ENCODE measurements at places on chromosomes 6 and 20.

DNA sequence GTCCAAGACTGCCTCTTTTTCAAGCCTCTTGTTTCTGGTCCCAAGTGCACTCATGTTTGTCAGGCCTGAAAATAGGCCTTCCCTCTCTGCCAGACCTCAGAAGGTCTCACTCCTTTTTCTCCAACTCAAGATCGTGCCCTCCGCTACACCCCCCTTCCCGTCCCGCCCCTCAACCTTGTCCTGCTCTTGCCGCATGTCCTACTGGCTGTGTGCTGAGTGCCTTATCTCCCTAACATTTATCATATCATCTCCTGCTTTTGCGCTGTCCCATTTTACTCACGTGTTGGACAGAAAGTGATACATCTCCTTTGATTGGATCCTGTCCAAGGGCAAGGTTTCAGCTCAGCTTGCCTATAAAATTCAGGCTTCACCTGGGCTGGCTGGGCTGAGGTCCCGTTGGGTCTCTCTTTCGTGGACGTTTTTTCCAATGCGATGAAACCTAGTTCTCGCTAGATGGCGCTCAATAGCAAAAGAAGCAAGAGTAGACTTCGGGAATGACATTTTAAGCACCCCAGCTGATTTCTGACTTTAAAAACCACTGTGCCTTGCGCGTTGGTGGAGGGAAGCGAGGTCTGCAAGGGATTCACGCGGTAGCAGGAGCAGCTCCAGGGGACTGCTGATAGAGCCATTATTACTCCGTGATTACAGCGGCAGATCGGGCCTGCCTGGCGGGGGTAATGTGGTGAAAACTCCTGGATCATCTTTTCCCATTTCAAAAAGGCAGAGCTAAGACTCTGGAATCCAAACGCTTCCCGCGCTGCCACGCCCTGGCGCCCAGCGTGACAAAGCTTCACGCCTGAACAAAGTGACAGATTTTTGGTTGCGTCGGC, 137.6 kb downstream of the IMPG1 start:
- DNase-seq: peak; percentile 58

DNA sequence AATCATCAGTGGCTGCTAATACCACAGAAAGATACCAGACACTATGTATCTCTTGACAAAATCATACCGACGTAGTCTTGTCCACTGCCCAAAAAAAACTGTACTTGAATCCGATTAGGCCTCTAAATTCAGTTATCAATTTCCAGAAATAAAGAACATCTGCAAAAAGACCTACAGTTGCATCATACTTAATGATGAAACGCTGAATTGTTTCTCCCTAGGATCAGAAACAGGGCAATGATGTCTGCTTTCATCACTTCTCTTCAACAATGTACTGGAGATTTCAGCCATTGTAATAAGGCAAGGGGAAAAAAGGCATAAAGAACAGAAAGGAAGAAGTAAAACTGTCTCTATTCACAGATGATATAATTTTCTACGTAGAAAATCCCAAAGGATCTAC, 152.0 kb downstream of the TASP1 start:
- no peak for DNase-seq

- DNase-seq: no peak
Observed at GRCh38 chr6:37283671-37284151, 25.8 kb upstream of the TMEM217 start.

- DNase-seq: no peak
Observed at GRCh38 chr6:31162463-31163165, 4.2 kb downstream of the TCF19 start.

- no peak for DNase-seq
Observed at GRCh38 chr6:34319471-34319885, 70.7 kb upstream of the SMIM29 start.

DNA sequence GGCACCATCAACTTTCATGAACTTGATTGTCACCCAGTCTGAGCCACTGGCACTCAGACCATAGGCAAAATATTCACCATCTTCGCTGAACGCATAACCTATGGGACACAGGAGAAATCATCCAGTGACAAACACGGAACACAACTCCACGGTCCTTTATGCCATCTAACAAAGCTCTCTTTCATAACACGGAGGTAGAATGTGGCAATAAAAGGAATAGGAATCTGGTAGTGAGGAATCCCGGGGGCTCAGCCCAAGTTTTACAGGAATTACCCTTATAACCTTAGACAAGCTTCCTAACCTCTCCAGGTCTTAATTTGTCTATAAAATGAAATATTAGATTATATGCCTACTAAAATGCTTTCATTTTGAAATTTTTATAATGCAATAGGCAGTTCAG, 29.4 kb downstream of the PREP start:
- DNase-seq: no peak

- DNase-seq: no peak
Observed at GRCh38 chr20:37279820-37280219, 9.6 kb upstream of the MANBAL start.

DNA sequence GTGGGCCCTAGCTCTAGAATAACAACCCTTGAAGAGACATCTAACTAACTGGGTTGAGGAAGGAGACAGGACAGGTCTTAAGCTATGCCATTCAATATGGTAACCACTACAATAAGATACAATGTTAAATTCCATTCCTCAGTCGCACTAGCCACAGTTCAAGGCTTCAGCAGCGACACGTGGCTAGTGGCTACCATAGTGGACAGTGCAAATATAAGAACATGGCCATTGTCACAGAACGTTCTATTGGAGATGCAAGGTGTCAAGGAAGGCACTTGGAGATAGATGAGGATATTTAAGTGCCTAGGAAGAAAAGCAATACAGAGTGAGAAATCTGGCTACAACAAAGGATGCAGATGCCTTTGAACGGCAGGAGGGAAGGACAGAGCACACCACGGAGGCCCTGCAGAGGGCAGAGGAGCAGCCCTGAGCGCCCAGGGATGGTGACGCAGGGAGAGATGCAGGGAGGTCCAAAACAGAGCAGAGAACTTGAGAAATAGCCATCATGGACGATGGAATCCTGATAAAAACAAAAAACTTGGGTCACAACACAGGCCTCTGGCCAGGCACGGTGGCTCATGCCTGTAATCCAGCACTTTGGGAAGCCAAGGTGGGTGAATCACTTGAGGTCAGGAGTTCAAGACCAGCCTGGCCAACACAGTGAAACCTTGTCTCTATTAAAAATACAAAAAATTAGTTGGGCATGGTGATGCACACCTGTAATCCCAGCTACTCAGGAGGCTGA, 140.7 kb downstream of the ZMYND8 start:
- no peak for DNase-seq

GRCh38 chr6:10154251-10154650, 260.6 kb downstream of the TFAP2A start:
- DNase-seq: no peak

DNA sequence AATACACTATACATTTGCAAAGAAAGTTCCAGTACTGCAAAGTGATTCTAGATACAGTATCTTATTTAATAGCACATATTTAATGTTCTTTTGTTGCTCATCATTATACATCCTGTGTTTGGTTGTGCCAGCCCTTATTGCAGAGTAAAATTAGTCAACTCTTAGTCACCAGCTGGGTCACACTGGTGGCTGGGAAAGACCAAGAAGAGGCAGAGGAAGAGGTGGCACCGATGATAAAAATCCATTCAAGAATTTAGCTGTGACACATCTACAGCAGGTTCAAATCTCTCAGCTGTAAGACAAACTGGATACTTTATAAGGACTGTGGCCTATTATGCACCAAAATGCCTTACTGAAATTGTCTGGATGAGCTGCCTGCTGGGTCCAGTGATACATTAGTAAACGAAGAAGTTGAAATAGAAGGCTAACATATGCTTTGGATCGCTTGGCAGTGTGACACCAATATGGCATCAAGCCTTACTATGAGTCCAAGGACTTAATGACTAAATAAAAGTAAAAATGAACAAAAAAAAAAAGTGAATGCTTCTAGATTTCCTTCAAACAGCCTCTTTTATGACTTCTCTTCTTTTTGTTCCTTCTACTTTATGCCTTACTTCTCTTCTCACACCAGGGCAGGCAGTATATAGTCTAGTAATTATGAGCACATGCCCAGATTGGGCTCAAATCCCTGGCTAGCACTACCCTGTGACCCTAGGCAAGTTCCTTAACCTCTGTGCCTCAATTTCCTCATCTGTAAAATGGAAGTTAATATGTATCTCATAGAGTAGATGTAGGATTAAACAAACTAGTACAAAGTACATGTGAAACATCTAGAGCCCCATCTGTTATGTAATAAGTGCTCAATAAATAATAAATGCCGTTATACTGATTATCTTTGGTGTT, 29.4 kb upstream of the RNF8 start:
- no peak for DNase-seq

- no peak for DNase-seq
Observed at GRCh38 chr20:10468340-10468845, 33.3 kb downstream of the SLX4IP start.

- DNase-seq: no peak
Observed at GRCh38 chr6:120675886-120676285, 658.4 kb downstream of the TBC1D32 start.

DNA sequence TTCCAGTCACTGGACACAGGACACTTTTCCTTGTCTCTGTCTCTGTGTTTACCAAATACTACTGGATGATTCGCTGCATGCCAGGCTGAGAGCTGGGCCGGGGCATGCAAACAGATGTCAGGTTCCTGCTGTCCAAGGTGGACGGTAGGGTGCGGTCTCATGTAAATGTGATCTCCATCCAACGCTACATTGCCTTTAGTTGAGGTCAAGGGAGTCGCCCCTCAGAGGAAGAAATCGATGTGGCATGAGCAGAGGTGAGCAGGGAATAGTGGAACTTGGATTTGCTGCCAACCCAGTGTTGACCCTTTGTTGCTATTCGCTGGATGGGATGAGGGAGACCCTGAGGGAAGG, 9.8 kb upstream of the TOX2 start:
- no peak for DNase-seq

DNA sequence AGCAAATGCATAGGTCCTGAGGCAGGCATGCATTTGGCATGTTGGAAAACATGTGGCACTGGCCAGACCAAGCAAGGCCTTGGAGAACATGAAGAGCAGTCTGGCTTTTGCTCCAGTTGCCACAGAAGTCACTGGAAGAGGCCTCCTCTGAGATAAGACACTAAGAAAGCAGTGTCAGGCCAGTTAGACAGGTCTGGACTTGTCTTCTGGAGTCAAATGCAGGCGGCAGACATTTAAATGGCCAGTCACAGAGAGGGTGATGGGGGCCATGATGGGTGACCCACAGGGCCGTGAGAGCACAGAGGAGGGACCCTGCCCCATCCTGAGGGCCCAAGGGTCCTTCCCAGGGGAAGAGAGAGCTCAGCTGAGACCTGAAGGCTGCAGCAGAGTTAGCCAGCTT, 26.7 kb upstream of the ADA start:
- DNase-seq: no peak

- no peak for DNase-seq
Observed at GRCh38 chr6:49826743-49827406, 39.5 kb downstream of the CRISP1 start.

- no peak for DNase-seq
Observed at GRCh38 chr20:23697947-23698346, 9.1 kb upstream of the CST4 start.

GRCh38 chr6:160679402-160679769, 15.3 kb upstream of the LPA start:
- no peak for DNase-seq

- DNase-seq: no peak
Observed at GRCh38 chr6:27777126-27777525, 135.1 kb downstream of the OR2B2 start.

- no peak for DNase-seq
Observed at GRCh38 chr6:111171577-111172400, 84.5 kb downstream of the SLC16A10 start.

DNA sequence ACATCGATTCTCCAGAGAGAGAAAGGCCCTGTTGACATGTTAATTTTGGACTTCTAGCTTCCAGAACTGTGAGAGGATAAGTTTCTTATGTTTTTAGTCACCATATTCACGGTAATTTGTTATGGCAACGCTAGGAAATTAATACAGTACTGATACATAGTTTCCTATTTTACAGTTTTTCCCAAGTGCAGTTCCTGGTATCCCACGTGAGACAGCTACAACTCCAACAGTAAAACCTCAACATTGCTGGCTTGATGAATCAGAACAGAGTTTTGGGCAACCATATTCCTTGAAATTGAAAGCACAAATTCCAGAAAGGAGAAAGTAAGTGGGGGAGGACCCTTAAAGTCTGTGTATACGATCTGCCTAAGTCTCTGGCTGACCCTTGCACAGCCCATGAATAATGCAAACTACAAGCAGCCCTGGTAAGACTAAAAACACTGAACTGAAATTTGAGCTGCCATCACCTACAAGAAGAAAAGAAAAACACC, 505.1 kb upstream of the NRSN1 start:
- no peak for DNase-seq

DNA sequence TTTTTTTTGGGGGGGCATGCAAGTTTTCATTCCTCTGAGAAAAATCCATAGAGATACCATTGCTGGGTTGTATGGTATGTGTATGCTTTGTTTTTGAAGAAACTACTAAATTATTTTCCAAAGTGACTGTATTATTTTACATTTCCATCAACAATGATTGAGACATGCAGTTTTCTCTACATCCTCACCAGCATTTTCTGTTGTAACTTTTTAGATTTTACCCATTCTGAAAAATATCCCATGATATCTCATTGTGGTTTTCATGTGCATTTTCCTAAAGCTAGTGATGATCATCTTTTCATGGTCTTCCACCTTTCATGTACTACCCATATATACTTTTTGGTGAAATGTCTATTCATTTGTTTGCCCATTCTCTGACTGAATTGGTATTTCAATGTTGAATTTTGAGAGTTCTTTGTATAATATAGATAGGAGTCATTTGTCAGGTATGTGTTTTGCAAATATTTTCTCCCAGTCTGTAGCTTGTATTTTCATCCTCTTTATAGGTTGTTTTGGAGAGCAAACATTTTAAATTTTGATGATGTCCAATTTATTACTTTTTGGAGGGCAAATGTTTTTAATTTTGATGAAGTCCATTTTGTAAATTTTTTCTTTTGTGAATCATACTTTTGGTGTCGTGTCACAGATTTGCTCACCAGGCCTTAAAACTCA, 827.5 kb upstream of the CITED2 start:
- DNase-seq: no peak

- no peak for DNase-seq
Observed at GRCh38 chr6:126535138-126535537, 195.2 kb downstream of the CENPW start.

GRCh38 chr20:11891776-11892545, 25.7 kb upstream of the BTBD3 start:
- no peak for DNase-seq

DNA sequence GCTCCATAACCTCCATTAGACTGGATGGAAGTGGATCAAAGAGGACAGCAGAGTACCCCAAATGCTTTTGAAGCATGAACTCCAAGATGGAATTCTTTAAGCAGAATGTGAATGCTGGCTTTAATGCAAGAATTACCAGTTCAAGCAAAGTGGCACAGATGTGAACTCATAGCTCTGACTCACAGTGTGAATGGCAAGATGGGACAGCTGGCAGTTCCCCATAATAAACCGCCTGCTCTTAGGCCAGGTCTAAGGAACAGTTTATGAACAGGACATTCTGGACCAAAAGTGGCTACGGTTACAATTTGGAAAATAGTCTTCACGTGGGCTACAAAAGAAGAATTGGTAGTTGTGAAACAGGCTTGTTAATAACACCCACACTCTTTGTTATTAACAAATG, 76.5 kb downstream of the SPTLC3 start:
- DNase-seq: no peak

- DNase-seq: no peak
Observed at GRCh38 chr20:43724383-43724782, 2.4 kb downstream of the GTSF1L start.
